ENCODE measurements at places on chromosomes 7 and 10. TPM values are rescaled to one million over a fixed set of nuclear protein-coding genes. Genes with fewer than 3 reads are reported as not detected.

The CTAGE8 gene
- 0.23 TPM for total RNA-seq

The ENKUR gene
- total RNA-seq = 0.31 TPM

DNA sequence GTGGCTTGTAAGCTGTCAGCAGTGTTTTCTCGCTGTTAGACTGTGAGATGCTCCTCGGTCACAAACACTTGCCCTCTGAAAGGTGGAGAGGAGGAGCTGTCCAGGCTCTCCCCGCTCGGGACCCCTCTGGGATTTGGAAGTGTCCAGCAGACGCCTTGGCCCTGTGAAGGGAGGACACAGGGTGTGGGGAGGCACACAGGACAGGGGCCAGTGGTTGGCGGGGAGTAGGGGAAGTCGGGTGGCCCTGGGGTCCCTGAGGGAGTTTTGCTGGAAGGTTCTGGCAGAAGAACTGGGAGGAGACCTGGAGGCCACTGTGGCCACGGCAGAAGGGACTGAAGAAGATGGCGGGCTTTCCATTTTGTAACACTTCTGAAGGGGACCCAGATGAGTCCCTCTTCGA is 47.2 kb upstream of the DPYSL4 start:
- no peak for DNase-seq

DNA sequence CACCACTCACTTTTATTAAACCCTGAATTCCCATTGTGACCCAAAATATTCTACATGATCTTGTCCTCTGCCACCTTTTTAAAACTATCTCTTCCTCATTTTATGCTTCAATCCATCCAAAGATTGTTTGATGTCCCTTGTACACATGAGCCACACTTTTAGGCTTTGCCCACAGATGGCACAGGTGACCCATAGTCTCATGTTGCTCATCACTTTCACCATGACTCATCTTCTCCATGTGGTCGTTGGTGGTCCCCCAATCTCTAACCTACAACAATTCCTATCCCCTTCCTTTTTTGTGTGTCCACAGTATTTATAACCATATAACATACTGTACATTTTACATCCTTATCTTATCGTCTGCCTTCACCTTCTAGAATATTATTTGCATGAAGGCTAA is 271.5 kb upstream of the ZWINT start:
- no peak for DNase-seq

GRCh38 chr7:26684447-26684846 is 179.9 kb downstream of the SKAP2 start:
- no peak for DNase-seq

DNA sequence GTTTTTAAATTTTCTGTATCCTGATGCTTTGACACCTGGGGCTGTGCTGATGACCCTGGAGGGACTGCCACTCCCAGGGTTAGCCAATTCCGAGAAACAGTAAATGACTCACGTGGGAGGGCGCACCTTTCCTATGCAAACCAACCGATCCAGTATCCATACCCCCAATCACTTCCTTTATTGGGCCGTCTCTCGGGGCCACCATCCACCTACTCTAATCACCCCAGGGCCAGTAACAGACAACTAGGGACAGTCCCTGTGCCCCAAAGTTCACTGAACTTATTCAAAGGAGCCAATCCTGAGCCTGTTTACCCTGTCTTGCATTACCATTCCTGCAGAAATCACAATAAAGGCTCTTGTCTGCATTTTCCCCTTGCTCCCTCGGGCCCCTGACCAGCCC is 6.6 kb upstream of the LGI1 start:
- no peak for DNase-seq

DNA sequence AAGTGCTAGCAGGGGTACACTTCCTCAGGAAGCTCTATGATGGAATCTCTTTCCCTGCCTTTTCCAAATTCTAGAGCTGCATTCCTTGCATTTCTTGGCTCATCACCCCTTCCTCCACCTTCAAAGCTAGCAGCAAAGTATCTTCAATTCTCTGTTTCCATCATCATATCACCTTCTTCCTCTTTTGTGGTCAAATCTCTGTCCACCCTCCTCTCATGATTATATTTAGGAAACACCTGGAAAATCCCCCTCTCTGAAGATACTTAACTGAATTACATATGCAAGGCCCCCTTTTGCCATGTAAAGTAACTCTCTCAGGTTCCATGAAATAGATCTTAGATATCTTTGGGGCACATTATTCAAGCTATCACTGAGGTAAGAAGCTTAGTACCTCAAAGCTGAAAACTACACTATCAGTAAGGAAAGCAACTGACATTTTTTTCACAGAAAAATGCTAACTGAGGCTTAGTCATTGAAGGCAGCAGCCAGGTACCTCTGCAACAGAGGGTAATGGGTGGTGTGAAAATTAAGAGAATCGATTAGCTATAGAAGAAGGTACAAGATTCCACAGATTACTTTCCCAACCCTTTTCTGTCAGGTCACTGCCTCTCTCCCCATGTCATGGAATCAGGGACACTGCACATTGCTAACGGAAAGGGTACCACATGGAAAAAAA is 197.3 kb downstream of the MACC1 start:
- no peak for DNase-seq

Data from esophagus squamous epithelium (tissue), 5 donors.